ENCODE measurements at places on chromosomes 1 and 21.

DNA sequence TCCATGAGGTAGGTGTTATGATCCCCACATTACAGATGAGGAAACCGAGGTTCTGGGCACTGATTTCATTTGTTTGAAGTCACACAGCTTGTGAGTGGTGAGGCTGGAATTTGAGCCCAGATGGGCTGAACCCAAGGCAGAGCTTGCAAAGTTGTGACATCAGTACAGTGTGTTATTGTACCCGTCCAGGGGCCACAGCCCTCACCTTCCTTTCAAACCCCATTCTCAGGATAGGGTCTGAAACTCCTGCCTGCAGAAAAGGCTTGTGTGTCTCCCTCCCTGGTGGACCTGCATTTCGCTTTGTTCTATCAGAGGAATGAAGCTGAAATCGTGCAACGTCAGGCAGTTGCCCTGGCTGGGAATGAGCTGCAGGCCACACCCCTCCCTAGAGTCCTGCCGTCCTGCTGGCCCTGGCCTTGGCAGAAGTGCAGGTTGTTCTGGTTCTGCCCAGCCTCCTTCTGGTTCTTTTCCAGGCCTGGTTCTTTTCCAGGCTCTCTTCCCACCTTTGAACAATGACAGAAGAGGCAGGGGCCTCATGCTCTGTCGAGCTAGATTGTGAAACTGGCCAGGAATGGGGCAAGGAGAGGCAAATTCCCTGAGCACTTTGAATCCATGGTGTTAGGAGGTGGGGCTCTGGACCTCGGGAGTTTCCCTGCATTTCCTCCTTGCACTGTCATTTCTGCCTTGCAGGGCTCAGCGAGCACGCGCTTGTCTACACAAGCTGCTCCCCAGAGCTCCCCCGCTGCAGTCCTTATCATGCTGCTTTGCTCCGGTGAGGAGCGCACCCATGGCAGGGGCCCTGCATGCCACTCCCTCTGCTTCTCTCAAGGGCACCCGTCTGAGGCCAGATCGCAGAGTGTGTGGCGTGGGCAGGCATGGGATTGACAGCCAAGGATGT, 8.2 kb upstream of the MYOM3 start:
- DNase-seq = no peak

DNA sequence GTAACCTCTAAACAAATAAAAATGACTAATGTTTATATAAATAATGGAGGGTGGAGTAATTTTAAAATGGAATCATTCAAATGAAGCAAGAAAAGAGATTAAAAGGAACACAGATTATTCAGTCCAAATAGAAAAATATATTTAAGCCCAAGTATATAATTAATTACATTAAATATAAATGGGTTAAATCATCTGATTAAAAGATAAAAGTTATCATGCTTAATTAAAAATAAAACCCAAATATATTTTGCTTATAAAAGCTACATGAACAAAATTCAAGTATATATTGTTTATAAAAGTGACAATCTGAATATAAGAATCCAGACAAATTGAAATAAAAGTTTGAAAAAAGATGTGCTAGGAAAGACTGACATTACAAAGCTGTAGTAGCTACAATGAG, 63.9 kb upstream of the ACTRT2 start:
- no peak for DNase-seq

- DNase-seq = peak; percentile 62
Observed at GRCh38 chr21:14620152-14620551, 74.0 kb upstream of the SAMSN1 start.

DNA sequence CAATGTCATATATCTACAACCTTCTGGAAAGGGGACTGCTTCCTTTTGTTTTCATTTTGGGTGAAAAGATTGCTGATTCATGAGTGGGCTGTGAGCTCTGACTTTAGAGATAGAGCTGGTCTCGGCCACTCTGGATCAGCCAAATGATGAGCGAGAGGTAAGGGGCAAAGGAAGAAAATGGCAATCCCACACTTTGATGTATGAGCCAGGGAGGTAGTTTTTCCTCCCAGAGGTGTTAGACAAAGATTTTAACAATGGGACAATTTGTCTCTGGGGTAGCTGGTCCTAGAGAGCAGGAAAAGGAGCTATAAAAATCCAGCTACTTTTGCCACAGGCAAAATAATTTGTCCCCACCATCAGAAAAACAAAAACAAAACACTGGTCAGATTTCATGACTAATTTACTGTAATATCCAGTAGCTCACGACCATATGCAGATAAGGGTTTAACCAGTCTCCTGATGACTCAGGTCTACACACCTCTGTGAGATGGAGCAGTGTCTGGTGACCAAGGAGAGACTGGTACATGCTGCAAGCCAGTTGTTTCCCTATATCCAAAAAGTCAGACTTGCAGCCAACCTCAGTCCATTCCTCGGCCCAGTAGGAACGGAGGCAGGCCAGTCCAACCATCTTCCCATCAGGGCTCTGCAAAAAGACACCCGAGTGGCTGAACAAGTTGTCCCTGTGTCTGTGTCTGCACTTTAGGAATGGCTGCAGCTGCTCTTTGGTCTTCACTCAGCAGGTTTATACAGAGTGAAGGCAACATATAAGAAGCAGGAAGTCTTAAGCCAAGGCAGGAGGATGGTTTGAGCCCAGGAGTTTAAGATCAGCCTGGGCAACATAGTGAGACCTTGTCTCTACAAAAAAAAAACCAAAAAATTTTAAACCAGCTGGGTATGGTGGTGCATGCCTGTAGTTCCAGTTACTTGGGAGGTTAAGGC, 29.2 kb downstream of the DNASE2B start:
- no peak for DNase-seq

- no peak for DNase-seq
Observed at GRCh38 chr21:44019568-44019958, 7.5 kb downstream of the TRAPPC10 start.

DNA sequence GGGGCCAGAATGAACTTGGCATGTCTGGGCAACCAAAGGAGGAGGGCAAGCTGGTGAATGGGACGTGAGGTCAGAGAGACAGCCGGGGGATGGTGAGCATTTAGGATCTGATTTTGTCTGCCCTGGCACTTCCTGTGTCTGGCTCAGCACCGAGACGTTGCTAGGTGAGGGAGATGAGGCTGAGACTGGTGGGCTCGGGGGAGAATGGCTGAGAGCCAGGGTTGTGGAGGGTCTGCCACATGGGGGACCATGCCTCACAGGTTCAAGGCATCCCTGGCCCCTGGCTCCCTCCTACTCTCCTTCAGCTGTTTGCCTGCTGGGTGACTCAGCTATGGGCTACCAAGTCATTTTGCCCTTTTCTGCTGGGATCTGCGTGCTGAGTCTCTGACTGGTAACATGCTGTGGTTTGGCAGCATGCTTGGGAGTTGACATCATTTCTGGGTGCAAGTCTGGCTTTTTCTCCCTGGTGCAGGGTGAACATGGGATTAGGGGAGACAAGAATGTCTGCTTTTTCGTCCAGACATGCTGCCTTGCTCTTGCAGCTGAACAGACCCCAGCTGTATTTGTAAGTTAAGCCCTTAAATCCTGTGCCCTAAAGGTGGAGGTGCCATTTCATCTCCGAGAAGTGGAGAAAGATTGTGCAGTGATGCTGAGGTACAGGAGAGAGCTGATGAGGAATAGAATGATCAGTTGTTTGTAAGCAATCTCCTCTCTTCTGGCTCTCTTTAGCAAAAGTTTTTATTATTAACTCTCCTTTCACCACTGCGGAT, 17.6 kb downstream of the GALNT2 start:
- DNase-seq = peak; percentile 89

DNA sequence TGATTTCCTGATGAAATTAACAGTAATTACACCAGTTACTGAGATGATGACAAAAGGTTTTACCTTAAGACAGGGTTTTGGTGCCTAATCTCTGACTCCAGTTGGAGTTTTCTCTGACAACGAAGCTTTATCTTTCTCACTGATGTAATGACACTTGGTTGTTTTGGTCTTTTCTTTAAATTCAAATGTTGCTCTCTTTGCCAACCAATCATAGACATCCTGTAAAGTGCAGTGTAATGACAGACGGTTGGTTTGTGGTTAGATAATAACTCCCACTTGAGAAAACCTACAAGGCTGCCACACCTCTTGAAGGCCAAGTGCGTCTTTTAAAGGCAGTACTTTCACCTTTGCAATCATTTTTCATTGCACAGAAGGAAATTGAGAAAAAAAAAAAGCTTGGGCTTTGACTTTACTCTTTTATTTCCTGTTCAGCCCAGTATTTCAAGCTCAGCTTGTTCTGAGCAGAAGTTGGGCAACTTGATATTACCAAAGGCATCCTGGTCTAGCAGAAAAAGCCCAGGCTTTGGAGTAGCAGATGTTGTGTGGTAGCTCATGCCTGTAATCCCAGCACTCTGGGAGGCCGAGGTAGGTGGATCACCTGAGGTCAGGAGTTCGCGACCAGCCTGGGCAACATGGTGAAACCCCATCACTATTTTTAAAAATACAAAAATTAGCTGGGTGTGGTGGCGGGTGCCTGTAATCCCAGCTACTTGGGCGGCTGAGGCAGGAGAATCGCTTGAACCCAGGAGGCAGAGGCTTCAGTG, 14.9 kb downstream of the PDIK1L start:
- peak; percentile 90 for DNase-seq

DNA sequence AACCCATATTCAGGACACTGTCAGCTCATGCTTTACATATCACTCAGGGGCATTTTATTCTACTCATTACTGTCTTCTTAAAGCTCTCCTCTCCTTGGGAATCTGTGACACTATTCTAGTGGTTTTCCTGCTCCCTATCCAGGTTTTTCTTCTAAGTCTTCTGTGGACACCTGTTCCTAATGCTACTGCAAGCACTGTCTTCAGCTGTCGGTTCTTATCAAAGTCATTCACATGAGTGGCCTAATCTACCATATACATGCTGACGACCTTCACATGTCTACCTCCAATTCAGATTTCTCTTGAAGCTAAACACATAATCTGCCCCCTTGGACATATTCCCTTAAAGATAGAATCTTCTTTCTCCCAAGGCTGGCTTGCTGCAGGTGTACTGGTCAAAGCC, 39.8 kb upstream of the PRRX1 start:
- no peak for DNase-seq

DNA sequence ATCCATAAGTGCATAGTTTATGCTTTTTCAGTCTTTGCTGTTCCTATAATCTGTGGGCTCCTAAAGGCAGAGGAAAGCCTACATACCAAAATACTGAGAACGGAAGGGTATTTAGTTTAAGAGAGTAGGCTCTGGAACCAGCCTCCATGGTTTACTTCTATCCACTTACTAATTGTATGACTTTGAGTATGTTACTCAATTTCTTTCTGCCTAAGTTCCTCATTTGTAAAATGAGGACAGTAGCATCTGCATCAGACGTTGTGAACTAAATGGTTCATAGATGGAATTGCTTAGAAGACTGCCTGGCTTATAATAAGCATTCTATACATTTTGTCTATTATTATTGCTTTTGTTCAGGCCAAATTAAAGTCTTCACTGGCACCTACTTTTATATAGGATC, 111.0 kb downstream of the NTNG1 start:
- no peak for DNase-seq

DNA sequence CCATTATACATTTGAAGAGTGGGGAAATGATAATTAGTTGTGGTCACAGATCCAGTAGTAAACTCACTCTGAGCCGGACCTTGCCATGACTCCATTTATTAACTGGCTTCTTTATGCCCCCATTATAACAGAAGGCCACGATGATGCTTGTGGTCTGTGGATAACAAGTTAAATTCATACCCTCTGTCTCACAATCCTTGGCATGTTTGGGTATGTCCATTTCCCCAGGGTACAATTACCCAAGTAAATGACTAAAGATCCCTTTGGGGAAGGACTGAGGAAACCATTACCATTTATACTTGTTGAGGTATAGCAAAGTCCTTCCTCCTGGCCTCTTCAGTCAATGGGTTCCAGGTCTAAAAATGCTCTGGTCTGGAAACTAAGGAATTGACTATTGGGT, 7.3 kb upstream of the USP1 start:
- DNase-seq = no peak

DNA sequence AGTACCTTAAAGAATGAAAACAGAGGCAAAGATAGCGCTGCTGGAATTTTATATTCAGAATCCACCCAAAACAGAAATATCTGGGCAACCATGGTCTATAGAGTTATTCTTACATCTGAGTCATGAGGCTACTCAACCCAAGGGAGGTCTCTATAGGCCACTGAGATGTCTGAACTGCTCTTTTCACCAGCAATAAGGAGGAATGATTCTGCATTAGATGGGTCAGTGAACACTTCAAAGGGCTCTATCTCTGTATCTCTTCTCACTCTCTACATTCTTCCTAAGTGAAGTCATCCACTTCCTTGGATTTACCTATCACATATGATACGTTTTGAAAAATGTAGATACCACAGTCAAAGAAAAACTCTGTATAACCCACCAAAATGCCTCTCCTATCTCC, 90.2 kb upstream of the NGF start:
- no peak for DNase-seq

- no peak for DNase-seq
Observed at GRCh38 chr1:179866616-179867015, 11.0 kb downstream of the TOR1AIP2 start.

- no peak for DNase-seq
Observed at GRCh38 chr1:1779320-1779675, 1.0 kb upstream of the NADK start.

DNA sequence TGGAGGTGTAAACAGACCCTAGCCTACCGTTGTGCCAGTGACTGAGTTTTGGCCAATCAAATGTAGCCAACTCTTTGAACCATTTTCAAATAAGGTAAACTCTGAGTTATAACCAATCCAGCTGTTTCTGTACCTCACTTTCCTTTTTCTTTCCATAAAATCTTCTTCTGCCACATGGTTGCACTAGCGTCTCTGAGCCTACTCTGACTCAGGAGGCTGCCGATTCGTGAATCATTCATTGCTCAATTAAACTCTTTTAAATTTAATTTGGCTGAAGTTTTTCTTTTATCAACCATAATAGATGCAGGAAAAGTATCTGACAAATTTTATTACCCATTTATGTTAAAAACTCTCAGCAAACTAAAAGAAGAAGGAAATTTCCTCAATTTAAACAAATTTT, 111.5 kb upstream of the LYPLAL1 start:
- no peak for DNase-seq

GRCh38 chr1:153791648-153792253, 16.5 kb downstream of the SLC27A3 start:
- DNase-seq = no peak

- DNase-seq = peak; percentile 35
Observed at GRCh38 chr1:179121159-179121938, 39.5 kb downstream of the TOR3A start.

GRCh38 chr1:109546311-109547109, 1.9 kb upstream of the GNAI3 start:
- peak; percentile 92 for DNase-seq

DNA sequence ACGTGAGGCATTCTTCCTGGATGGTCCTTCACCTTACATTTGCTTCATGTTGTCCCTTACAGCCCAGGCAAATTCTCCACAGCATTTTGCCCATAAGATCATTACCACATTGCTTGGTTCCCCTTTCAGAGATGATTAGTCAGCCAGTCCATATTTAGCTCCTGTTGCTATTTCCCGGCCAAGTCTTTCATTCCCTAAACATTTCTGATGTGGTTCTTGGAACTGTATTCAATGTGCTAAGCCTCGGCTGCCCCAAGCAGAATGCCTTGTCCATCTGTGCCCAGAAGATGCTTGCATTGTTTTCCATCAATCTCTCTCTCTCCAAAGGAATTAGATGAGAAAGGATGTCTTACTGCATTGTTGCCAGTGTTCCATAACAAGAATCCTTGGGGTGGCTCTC, 420.9 kb upstream of the CAMK1G start:
- DNase-seq = no peak

GRCh38 chr1:100883963-100884362, 10.7 kb downstream of the EXTL2 start:
- no peak for DNase-seq

- peak; percentile 62 for DNase-seq
Observed at GRCh38 chr1:230542054-230542453, 100.2 kb upstream of the COG2 start.

Measured in activated CD4-positive, alpha-beta T cell treated with anti-CD3 and anti-CD28 coated beads, Interleukin-2, amount 50 U/mL, for 16 hours (primary cell).